ENCODE measurements at places on chromosomes 4 and X. TPM values are rescaled to one million over a fixed set of nuclear protein-coding genes. Genes with fewer than 3 reads are reported as not detected.

DNA sequence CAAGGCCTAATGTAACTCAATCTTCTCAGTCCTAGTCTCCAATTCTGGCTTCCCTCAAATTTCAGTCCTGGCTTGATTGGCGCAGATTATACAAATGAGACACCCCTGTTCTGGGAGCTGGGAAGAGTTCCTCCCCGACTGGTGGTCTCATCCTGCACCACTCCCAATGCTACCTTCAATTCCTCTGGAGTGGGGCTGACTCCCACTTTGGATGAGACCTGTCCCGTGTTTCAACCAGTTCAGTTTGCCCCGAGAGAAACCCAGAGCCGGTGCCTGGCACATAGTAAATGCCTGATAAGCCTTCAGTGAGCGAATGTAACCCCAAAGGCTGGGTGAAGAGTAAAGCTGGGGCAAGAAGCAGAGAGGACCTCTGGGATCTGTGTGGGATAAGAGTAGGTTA lies 4.0 kb upstream of the SYP start:
- H3K4me3 ChIP-seq = no peak overlapping the region
- H3K27me3 ChIP-seq = peaks cover 10% of the 10 kb centered on the region
- peaks cover 3% of the 10 kb centered on the region for H3K4me1 ChIP-seq
- DNase-seq = no peak
- no peak overlapping the region for H3K27ac ChIP-seq
- H3K36me3 ChIP-seq = no peaks in the 10 kb centered on the region

GRCh38 chr4:145552181-145552822 lies 66.9 kb upstream of the MMAA start:
- no peak for DNase-seq
- H3K4me1 ChIP-seq = no peaks in the 10 kb centered on the region
- peaks cover 25% of the 10 kb centered on the region for H3K36me3 ChIP-seq
- H3K4me3 ChIP-seq = no peak overlapping the region
- H3K27ac ChIP-seq = peak overlapping the region; percentile 1

GRCh38 chr4:15792974-15793373 lies 14.8 kb downstream of the CD38 start:
- no peaks in the 10 kb centered on the region for H3K36me3 ChIP-seq
- H3K27me3 ChIP-seq = no peaks in the 10 kb centered on the region
- no peak overlapping the region for H3K4me3 ChIP-seq
- no peaks in the 10 kb centered on the region for H3K4me1 ChIP-seq

DNA sequence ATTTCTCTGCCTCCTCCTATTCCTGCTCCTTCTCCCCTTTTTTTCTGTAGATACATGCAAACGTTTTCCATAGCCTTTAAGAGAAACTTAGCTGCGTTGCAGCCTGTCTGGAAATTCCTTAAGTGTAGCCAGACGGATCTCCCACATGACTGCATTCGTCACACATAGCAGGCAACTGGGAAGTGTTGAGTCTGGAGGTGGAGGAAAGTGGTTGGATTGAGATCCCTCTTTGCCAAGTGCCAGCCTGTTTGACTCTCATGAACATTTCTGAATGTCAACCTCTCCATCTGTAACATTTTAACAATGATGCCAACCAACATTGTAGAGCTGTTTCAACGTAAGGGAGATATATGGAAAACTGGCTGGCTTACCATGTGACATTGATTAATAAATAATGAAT lies 45.1 kb upstream of the FAM9A start:
- H3K27me3 ChIP-seq = peaks cover 15% of the 10 kb centered on the region
- no peak for DNase-seq
- H3K36me3 ChIP-seq = no peaks in the 10 kb centered on the region
- no peak overlapping the region for H3K27ac ChIP-seq

DNA sequence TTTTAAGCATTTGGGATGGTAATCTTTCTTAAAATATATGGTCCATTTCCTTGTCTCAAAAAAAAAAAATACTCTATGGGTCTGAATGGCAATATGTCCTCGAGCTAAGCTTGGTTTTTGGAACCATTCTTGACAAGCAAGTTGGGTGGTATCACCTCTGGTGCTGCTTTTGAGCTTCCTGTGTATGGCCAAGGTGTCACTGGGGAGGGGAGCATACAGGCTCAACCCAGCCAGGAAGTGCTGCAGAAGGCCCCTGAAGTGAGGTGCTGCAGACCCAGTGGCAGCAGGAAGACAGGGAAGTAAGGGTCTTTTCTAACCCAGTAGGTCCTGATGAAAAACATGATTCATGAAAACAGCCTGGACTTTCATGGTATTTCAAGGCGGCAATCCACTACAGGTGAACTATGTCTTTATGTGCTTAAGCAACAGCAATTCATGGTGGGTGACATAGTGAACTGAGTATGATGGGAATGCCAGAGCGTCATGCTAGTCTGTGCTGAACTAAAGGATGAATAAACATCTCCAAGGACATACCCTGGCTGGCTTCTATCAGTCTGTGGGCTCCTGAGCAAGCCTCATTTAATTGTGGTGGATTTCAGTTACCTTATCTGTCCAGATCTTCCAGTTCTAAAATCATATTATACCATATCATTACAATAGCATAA lies 15.1 kb downstream of the TRAPPC2 start:
- peaks cover 6% of the 10 kb centered on the region for H3K27me3 ChIP-seq
- no peak overlapping the region for H3K27ac ChIP-seq
- H3K4me1 ChIP-seq = peaks cover 7% of the 10 kb centered on the region
- no peak overlapping the region for H3K4me3 ChIP-seq
- DNase-seq = no peak

DNA sequence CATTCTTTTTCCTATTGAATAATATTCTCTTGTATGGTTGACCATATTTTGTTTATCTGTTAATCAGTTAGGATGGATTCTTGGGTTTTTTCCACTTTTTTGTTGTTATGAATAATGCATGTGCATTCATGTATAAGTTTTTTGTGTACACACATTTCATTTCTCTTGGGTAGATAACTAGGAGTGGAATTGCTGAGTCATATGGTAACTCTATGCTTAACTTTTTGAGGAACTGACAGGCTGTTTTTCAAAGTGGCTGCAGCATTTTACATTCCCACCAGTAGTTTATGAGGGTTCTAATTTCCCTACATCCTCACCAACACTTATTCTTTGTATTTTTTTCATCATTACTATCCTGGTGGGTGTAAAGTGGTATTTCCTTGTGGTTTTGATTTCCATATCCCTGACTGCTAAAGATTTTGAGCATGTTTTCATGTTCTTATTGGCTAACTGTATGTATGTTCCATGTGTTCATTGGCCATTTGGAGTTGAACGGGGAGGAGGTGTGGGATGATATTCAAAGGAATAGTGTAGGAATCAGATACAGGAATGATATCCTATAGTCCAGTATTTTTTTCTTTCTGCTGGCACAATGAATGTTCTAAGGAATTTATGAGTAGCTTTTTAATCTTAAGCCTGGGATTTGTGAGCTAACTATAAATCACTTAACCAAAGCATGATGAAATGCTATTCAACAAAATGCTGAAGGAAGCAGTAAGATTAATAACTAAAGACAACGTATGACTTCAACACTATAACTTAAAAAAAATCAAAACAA lies 114.3 kb downstream of the AMELX start:
- H3K27ac ChIP-seq = no peak overlapping the region
- no peaks in the 10 kb centered on the region for H3K4me1 ChIP-seq
- H3K4me3 ChIP-seq = no peak overlapping the region
- H3K36me3 ChIP-seq = no peaks in the 10 kb centered on the region
- DNase-seq = no peak
- H3K27me3 ChIP-seq = peaks cover 12% of the 10 kb centered on the region

- H3K27me3 ChIP-seq = no peaks in the 10 kb centered on the region
- H3K4me3 ChIP-seq = no peak overlapping the region
- DNase-seq = peak; percentile 90
- H3K27ac ChIP-seq = peak overlapping the region; percentile 37
- no peaks in the 10 kb centered on the region for H3K36me3 ChIP-seq
Observed at GRCh38 chr4:72525938-72526337, 43.1 kb downstream of the ADAMTS3 start.

- no peaks in the 10 kb centered on the region for H3K36me3 ChIP-seq
- no peak overlapping the region for H3K27ac ChIP-seq
- no peak for DNase-seq
- H3K4me3 ChIP-seq = no peak overlapping the region
Observed at GRCh38 chrX:126701380-126701779, 118.1 kb upstream of the PRR32 start.

DNA sequence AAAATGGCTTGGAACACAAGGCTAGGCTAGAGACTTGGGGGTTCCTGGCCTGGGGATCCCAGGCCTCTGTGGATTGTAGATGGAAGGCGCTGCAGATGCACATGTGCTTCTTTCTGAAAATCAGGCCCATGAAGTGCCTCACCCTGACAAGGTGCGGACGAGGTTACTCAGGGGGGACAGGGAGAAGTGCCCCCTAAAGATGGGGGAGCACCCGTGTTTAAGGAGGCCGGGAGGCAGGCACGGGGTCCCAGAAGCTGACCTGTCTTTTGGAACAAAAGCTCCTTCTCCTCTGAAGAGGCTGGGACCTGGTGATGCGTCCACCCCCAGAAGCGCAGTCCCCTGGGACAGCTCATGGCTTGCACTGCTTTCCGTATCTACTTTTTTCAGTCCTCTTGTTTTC lies 2.4 kb downstream of the PDZD4 start:
- H3K36me3 ChIP-seq = no peaks in the 10 kb centered on the region
- peaks cover 9% of the 10 kb centered on the region for H3K4me1 ChIP-seq
- no peak overlapping the region for H3K4me3 ChIP-seq

- no peak for DNase-seq
- peaks cover 3% of the 10 kb centered on the region for H3K27me3 ChIP-seq
- H3K27ac ChIP-seq = no peak overlapping the region
- no peak overlapping the region for H3K4me3 ChIP-seq
- no peaks in the 10 kb centered on the region for H3K36me3 ChIP-seq
Observed at GRCh38 chr4:153117554-153117953, 86.7 kb upstream of the TRIM2 start.

Gene FGFBP2
- 0.60 TPM for polyA plus RNA-seq

GRCh38 chr4:41456559-41457101 lies 81.3 kb upstream of the LIMCH1 start:
- no peak overlapping the region for H3K27ac ChIP-seq
- no peak for DNase-seq
- no peak overlapping the region for H3K4me3 ChIP-seq
- no peaks in the 10 kb centered on the region for H3K36me3 ChIP-seq

DNA sequence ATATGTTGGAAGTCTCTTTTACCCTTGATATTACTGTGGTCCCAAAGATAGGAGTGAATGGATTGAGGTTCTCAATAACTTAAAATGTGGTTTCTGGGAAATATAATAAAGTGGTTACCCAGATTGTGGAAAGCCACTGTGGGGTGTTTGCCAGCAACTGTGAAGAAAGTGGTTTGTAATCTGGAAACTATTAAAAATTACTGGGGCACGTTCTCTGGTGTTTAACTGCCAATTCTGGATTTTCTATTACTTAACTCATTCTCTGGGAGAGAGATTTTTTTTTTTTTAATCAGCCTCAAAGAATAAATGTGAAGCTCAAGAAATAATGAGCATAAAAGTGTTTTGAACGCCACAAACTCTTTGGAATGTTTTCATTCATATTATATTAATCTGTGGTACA lies 4.9 kb upstream of the CXCL6 start:
- H3K27me3 ChIP-seq = peaks cover 2% of the 10 kb centered on the region
- no peaks in the 10 kb centered on the region for H3K36me3 ChIP-seq
- H3K4me3 ChIP-seq = no peak overlapping the region

- DNase-seq = no peak
- H3K36me3 ChIP-seq = no peaks in the 10 kb centered on the region
- peaks cover 25% of the 10 kb centered on the region for H3K27me3 ChIP-seq
- peaks cover 3% of the 10 kb centered on the region for H3K4me1 ChIP-seq
Observed at GRCh38 chrX:108216405-108216804, 124.8 kb downstream of the ATG4A start.

DNA sequence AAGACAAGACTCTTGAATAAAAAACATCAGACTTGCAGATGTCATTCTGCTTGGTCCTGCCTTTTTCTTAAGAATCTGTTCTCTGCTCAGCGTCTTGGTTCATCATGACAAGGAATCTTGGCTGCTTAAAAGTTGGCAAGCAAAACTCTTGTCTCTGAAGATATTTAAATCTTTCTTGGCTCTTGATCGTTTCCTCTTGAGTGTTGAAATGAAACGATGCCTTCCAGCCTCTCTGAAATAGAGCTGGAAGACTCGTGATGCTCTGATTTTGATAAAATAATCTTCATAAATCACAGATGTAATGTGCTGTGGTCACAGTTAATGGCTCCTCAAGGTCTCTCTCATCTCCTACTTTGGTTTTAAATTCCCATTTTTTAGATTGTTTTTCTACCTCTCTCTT lies 39.9 kb upstream of the TMEM192 start:
- peak; percentile 92 for DNase-seq
- no peaks in the 10 kb centered on the region for H3K36me3 ChIP-seq
- H3K4me1 ChIP-seq = no peaks in the 10 kb centered on the region

DNA sequence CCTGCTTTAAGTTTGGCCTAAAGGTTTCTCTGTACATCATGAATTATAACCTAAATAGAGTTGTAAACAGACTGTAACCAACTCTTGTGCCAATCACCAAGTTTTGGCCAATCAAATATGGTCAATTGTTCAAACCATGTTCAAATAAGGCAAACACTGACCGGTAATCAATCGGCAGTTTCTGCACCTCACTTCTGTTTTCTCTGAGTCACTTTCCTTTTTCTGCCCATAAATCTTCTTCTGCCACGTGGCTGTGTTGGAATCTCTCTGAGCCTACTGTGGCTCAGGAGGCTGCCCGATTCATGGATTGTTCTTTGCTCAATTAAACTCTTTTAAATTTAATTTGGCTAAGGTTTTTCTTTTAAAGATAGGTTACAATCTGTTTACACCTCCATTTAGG lies 16.5 kb upstream of the ENPP6 start:
- no peak overlapping the region for H3K4me3 ChIP-seq
- no peak overlapping the region for H3K27ac ChIP-seq
- no peak for DNase-seq
- H3K36me3 ChIP-seq = no peaks in the 10 kb centered on the region

Gene NDNF
- polyA plus RNA-seq = 20.4 TPM

DNA sequence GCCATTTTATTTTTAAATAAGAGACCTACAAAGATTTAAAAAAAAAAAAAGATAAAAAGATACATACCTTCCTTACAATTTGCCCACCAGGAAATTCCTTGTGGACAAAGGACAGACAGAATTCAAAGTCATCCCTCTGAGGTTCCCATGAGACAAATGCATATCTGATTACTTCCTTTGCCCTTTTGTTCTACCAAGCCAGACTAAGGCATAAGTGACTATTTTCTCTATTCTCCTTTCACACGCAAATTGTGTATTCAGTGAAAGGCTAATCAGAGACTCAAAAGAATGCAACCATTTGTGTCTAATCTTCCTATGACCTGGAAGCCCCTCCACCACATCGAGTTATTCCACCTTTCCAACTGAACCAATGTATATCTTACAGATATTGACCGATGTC lies 691.7 kb downstream of the FAM133A start:
- H3K4me1 ChIP-seq = no peaks in the 10 kb centered on the region
- no peaks in the 10 kb centered on the region for H3K36me3 ChIP-seq
- H3K4me3 ChIP-seq = no peak overlapping the region
- no peak for DNase-seq

- peaks cover 17% of the 10 kb centered on the region for H3K27me3 ChIP-seq
- no peak overlapping the region for H3K27ac ChIP-seq
- no peaks in the 10 kb centered on the region for H3K4me1 ChIP-seq
- no peak overlapping the region for H3K4me3 ChIP-seq
- peak; percentile 22 for DNase-seq
Observed at GRCh38 chrX:70196961-70197720, 19.9 kb downstream of the DGAT2L6 start.

- H3K4me3 ChIP-seq = no peak overlapping the region
- no peaks in the 10 kb centered on the region for H3K36me3 ChIP-seq
- DNase-seq = peak; percentile 89
- H3K27ac ChIP-seq = no peak overlapping the region
Observed at GRCh38 chrX:11533199-11533651, 132.5 kb downstream of the ARHGAP6 start.
